ENCODE measurements at places on chromosomes 16 and 17.

DNA sequence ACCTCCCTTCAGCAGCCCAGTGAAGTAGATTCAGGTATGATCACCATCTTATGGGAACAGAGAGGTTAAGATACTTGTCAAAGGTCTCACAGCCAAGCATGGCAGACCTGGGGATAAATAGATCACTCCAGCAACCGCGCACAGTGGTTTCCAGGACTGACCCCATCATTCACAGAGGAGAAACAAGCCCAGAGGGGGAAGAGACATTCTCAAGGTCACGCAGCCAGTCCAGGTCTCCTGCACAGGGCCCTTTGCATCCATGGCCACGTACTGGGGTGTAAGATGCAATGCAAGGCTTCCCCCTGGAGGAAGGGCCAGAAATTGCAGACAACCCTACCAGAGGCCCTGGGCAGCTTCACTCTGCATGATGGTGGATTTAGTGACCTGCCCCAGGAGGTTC is 19.9 kb downstream of the TLE7 start:
- no peak for DNase-seq

DNA sequence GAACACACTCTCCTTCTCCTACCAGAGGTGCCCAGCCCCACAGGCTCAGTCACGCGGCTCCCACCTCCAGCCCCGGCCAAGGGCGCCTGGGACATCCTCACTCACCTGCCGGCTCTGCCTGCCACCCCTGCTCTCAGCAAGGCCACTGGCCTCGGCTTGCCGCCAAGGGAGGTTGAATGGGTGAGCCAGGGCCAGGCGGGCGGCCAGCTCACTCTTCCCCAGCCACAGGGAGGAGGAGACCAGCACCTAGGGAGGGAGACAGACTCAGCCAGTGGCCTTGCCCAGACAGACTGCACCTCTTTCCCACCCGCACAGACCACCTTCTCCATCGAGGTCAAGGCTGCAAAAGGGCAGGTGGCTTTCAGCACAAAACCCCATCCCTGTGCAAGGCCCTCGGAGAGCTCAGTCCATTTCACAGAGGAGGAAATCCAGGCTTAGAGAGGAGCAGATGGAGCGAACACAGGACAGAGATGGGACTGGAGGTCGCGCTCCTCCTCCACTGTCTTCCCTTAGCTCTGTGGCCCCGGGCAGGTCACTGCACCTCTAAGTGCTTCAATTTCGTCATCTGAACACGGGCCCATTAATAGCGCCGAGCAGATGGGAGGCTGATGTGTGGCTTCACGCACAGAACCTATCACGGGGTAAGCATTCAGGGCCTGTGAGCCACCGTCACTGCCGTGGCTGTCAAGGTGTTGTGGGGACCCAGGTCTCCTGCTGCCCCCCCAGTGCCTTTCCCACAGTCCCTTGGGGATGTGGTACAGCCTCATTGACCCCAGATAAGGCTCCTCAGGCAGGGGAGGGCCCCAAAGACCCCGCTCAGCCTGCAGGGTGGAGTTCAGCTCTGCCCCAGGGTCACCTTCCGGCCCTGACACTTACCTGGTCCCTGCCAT is 56.1 kb downstream of the RMI2 start:
- DNase-seq, result peak; percentile 19

DNA sequence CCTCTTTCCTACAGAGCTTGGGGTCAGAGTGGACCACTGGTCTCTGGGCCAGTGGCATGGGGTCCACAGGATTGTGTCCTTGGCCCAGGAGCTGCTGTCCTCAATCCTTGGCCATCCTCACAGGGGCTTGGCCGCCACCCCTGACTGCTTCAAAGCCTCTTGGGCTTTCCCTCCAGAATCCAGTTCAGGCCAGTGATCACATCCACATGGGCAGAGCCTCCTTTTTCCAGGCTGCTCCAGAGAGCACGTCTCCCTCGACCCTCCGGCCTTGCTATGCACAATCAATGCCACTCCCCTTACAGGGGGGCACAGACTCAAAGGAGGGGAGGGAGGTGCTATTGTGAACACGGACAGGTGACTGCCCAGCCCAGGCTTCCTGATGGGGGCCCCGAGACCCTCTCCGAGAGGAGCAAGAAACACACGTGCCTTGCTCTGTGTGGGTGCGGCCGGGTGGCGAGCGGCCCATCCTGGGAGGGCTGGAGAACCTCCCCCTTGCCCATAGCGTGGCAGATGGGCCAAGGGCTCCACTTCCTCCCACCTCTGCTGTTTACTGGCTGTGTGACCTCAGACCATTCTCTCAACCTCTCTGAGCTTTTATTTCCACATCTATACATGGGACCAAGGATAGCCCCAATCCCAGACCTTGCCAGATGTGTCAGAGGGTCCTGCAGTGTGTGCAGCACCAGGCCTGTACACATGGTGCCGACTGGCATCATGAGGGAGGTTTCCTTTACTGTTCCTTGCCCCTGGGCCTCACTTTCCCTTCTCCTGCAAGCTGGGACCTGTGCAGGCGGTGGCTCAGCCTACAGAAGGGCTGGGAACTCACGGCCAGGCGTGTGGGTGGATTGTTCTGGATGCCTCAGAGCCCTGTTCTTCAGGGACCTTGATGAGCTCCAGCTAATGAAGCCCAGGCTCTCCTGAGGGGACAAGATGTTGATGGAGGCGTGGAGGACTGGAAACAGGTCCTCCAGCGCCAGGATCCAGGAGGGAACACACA is 229.0 kb upstream of the GSE1 start:
- DNase-seq, result no peak

GRCh38 chr17:45256114-45256966 is 5.6 kb downstream of the SPATA32 start:
- DNase-seq, result no peak

DNA sequence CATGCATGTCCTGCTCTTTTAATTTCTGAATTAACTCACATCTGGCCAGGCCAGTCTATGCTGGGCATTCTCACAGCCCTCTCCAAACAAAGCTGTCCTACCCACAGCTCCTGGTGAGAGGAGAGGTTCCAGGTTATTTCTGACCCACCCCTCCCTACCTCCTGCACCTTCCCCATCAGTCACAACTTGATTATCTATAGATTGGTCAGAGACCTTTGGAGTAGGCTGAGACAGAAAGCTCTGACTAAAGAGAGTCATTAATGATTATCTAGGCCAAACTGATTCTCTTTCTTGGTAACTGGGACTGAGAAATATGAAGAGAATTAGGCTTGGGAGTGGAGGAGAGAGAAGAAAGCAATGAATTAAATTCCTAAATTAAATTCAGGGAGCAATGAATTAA is 1.4 kb upstream of the KRT222 start:
- DNase-seq, result no peak

DNA sequence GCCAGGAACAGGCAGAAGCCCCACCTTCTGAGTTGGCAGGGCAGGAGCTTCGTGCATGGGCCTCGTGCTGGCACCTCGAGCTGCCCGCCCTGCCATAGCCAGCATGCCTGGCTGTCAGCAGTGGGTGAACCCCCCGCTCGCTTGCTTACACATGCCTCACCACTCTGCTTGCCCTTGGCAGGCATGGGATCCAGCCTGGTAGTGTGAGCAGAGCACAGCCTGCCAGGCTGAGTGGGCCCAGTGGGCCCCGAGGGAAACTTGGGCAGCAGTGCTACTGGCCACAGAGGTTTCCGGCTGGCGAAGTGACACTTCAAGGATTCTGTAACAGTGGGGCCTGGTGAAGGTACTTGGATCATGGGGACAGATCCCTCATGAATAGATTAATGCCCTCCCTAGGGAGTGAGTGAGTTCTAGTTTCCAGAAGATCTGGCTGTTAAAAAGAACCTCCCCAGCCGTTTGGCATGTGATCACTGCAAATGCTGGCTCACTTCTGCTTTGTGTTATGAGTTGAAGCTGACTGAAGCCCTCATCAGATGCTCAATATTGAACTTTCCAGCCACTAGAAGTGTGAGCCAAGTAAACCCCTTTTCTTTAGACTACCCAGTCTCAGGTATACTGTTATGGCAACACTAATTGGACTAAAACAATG is 114.7 kb downstream of the BCAS3 start:
- DNase-seq, result no peak

GRCh38 chr17:48587276-48588073 is 2.6 kb downstream of the HOXB3 start:
- DNase-seq, result peak; percentile 87

DNA sequence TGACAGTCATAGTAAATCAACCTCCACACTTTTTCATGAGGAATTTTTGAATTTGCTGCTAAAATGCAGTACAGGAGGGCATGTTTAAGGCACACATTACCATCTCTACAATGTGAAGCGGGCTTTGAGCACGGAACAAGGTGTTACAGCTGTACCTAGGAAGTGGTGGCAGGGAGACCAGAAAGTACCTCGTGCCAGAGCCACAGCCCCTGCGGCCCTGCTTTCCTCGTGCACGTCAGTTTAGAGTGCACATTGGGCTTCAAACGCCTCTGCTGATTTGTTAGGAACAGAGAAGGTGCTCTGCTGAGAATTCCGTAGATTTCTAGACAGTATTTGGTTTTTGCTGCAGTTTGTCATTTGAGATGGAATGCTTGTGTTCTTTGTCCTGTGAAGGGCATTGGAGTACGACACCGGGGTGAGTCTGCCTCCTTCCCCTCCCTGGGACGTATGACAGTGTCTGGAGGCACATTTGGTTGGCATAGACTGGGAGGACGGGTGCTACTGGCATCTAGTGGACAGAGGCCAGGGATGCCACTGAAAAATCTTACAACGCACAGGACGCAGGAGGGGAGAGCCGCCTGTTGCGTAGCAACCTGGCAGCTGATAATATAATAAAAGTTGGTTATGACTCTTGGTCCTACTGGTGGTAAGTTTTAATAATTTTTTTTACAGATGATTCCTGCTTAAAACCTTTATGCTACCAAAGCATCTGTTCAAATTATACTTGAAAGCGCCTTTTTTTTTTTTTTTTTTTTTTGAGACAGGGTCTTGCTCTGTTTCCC is 9.1 kb downstream of the FOXK2 start:
- DNase-seq, result peak; percentile 74

DNA sequence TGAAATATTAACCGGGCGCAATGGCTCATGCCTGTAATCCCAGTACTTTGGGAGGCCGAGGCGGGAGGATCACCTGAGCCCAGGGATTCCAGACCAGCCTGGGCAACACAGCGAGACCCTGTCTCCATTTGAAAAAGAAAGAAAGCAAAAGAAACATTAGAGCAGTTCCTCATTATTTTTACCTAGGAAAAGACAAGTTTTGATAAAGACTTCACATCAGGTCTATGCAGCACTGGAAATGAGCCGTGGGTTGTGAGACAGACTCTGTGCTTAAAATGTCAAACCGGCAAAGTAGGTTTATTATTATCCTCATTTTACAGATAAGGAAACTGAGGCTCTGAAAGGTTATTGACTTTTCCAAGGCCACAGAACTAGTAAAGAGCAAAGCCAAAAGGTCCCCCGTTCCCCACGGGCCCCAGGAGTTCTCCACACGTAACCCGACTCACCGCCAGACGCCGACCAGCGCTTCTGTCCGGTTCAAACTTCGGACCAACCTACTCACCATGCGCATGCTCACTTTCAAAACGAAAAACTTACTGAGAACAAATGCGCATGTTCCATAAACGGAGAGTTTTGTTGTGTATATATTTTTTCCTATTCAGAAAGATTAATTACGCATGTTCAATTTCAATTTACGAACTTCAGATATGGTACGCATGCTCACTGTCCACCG is 356 bp downstream of the TUBD1 start:
- no peak for DNase-seq

DNA sequence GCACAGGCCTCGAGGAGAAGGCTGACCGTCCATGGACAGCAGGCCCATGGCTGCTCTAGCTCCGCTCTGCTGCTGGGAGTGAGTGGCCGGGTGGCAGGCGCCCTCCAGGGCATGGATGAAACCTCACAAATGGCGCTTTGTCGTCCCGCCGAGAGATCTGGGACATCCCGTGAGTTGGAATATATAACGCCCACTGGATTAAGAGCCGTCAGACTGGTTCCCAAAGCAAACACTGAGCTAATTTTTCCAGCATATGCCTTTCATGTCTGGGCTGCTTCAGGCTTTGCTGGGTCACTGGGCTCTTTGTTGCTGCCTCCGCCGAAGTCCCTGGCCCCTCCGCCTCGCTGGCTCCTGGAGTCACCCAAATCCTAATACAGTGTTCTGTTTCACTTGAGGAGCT is 266.3 kb downstream of the FOXL1 start:
- DNase-seq, result no peak

DNA sequence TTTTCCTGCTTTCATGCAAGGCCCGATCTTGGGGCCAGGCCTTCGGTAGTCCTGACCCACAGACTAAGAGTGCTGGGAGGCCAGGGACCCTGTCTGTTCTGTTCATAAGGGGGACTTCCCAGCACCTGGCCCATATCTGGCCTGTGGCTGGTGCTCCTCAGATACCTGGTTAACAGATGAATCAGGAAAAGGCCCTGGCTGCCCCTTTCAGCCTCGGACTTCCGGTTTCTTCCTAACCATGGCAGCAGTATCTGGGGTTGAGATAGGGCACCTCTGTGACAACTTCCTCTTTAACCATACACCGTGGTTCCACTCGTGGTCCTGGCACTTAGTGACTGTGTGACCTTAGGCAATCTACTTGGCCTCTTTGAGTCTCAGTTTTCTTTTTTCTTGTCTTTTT is 18.4 kb downstream of the PLCG2 start:
- DNase-seq, result no peak

GRCh38 chr17:72125742-72126141 is 4.9 kb downstream of the SOX9 start:
- no peak for DNase-seq

All from DMS153 (cell line).